ENCODE measurements at places on chromosomes 2 and 18.

DNA sequence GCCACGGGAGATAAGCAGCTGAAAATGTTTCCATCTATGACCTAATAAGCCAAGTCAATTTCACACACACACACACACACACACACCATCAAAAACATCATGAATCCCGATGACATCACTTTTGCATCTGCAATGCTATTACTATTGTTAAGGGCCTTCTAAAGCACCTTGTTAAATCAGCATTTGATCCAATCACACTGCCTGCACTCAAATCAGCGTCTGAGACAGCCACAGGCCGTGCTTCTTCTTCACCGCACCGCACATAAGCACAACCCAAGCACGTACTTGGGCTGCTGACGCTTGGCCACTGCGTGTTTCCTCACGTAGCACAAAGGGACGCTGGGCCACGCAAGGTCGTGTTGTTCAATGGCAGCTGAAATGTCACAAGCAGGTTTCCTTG is 15.8 kb upstream of the MTCL1 start:
- DNase-seq, result no peak

- DNase-seq, result no peak
Observed at GRCh38 chr2:156023229-156023869, 309.2 kb downstream of the NR4A2 start.

- DNase-seq, result no peak
Observed at GRCh38 chr18:62327977-62328376, 2.9 kb downstream of the TNFRSF11A start.

DNA sequence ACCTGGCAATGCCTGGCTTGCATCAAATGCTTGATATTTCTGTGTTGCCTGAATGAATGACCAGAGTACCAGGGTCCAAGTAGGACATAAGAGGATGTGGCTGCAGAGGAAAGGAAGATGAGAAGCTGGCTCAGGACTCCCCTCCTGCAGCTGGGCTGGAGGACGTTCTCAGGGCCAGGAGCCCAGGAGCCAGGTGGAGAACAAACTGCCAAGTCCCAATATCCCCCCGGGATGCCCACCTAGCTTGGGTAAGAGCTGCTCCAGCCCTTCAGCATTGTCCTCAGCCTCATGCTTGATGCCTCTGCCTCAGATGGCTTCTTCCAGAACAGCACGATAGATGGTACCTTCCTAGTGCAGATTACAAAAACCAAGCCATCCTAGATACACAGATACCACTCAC is 8.6 kb upstream of the ATP6V1B1 start:
- DNase-seq, result peak; percentile 64

DNA sequence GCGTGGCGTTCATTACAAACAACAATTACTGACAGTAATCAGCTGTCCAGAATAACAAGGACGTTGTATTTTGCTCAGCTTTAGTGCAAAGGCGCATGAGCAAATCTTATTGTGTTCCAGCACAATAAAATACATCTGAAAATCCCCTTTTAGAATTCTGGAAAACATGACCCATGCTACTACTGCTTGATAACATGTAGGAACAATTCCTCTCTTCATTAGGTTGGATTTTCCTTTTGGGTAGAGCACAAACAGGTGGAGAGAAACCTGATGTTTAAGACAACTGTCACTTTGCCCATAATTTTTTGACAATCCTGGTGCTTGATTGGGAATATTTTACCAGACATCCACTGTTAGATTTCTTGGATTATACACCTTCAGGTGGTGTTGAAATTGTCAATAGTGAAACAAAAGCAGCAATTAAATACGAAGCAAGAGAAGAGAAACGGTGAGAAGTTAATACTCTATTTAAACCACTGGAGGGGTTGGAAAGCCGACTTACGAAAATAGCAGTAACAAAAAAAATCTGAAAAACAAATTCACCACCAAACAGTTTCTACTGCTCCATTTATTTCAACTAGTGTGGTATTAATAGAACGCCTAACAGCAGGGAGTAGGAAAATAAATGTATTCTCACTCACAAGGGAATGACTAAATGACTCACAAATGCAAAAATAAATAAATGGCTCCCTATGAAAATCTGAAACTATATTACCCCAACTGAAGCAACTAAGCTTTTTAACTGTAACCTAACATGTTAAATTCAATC is 102.7 kb downstream of the CPO start:
- DNase-seq, result no peak

DNA sequence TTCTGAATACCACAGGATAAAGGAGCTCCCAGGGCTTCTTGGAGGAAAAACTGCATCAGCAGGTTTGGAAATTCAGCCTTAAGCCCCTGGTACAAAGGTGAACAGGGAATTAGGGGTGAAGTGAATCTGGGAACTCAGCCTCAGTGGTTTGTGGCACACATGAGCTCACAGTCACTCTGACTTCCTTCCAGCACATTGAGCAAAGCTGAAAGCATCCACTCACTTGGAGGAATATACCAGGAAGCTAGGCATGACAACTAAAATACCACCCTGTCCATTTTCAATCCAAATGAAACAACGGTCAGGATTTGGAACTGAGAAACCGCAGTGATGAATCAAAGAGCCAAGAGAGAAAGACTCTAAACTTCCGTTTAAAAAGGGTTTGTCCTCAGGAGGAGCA is 216.1 kb downstream of the ICOS start:
- no peak for DNase-seq

DNA sequence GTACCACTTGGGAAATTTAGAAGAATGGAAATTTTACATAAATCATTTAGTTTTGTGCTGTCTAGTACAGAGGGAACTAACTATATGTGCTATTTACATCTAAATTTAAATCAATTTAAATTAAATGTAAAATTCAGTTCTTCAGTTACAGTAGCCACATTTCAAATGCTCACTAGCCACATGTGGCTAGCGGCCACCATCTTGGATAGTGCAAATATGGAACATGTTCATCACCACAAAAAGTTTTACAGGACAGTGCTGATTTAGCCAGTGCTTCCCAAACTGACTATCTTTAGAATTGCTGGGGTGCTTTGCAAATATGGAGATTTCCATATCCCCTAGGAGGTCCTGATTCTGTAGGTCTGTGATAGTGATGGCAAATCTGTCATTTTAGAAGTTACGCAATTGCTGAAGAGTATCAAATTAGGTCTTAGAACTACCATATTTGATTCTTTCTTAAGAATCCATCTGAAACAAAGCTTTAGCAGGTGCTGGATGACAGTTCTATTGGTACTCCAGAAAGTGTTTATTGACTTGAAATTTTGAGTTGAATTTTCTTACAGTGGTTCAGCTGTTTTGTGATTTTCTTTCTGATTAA is 12.8 kb downstream of the EHBP1 start:
- DNase-seq, result no peak

DNA sequence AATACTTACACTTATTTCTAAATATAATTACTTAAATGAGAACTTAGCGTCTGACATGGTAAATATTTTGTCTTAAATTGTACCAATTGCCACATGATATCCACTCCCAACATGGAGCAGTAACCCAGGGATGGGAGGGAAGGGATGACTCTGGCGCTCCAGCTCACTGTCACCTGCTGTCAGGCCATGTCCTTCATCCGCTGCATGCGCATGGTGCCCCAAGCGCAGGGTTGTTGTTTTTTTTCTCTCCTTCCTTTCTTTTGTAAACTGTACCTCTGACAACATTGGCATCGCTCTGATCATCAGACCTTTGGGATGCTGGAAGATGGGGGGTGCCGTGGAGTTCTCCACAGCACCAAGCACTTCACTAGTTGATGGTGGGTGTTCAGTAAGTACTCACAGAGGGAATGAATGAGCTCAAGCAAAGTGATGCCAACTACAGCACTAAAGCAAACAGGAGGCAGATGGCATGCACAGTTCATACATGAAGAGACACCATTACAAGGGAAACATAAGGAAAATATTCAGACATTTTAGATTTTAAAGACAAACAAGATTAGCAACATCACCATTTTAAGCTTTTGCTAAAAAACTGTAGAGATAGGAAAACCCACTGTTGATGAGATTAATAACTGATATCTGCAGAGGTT is 247.8 kb downstream of the GBX2 start:
- peak; percentile 50 for DNase-seq

DNA sequence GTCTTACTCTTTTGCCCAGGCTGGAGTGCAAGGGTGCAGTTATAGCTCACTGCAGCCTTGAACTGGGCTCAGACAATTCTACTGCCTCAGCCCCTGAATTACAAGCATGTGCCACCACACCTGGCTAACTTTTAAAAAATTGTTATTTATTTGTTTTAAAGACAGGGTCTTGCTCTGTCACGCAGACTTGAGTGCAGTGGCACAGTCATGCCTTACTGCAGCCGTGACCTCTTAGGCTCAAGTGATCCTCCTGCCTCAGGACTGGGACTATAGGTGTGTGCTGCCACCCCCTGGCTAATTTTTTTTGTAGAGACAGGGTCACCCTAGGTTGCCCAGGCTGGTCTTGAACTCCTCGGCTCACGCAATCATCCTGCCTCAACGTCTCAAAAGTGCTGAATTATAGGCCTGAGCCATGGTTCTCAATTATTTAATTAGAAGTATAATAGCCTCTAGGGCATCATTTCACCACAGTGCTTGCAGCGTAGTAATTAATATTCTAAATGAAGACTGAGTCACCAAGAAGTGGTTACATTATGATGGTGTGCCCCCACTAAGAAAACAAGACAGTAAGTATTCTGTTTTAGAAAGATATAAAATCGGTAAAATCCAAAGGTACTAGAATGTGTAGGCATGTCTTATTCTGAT is 69.6 kb downstream of the EML4 start:
- DNase-seq, result no peak

GRCh38 chr2:170679607-170680079 is 35.5 kb upstream of the SP5 start:
- DNase-seq, result no peak

DNA sequence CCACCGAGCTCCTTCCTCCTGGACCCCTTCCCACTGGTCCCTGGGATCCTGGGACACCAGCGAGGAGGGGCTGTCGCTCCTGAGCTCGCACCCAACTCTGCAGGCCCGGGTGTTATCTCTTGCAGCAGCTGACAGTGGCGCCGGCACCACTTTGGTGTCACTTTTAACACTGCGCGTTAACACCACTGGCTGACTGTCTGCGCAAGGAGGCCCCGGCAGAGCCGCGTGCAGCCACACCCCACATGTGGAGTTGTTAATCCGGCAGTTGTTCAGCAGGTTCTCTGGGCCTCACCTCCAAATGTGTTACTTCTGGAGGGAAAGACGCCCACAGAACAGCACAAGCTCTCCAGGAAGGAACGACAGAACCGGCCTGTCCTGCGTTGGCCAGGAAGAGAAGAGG is 155.0 kb upstream of the GLI2 start:
- DNase-seq, result no peak

DNA sequence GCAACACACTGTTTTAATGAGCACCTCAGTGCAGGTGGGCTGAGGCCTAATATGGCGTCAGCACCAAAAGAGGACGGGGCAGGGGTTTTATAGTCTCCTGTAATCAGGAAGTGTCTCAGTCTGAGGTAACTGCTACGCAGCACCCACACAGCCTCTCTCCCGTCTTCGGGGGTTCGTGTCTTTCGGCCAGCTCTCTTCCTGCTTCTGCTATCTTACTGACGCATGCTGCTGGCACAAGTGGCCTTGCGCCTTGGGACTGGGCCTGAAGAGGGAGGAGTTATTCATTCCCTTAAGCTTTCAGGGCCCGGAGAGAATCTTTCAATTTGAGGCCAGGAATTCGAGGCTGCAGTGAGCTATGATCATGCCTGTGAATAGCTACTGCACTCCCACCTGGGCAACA is 14.5 kb upstream of the PAPOLG start:
- DNase-seq, result no peak

GRCh38 chr2:218743068-218743467 is 32.4 kb downstream of the TTLL4 start:
- DNase-seq, result no peak

GRCh38 chr18:23235860-23236259 is 100.6 kb downstream of the CABLES1 start:
- DNase-seq, result no peak

DNA sequence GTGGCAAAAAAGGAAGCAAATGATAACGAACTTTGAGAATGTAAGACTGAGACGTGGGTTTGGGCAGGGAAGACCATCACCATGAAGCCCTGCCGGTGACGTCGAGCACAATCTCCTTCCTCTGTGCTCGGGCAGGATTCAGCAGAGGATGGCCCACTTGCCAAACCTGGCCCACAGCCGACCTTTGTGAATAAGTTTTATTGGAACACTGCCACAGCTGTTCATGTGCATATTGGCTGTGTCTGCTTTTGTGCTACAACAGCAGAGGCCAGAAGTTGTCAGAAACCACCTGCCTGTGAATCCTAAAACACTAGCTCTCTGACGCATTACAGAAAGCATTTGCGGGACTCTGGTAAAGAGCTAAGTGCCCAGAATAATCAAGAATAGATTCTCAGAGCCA is 223.9 kb downstream of the MYT1L start:
- DNase-seq, result no peak

- DNase-seq, result no peak
Observed at GRCh38 chr18:48929941-48930713, 20.6 kb downstream of the SMAD7 start.

- DNase-seq, result no peak
Observed at GRCh38 chr2:76567478-76567877, 856.8 kb upstream of the GCFC2 start.

DNA sequence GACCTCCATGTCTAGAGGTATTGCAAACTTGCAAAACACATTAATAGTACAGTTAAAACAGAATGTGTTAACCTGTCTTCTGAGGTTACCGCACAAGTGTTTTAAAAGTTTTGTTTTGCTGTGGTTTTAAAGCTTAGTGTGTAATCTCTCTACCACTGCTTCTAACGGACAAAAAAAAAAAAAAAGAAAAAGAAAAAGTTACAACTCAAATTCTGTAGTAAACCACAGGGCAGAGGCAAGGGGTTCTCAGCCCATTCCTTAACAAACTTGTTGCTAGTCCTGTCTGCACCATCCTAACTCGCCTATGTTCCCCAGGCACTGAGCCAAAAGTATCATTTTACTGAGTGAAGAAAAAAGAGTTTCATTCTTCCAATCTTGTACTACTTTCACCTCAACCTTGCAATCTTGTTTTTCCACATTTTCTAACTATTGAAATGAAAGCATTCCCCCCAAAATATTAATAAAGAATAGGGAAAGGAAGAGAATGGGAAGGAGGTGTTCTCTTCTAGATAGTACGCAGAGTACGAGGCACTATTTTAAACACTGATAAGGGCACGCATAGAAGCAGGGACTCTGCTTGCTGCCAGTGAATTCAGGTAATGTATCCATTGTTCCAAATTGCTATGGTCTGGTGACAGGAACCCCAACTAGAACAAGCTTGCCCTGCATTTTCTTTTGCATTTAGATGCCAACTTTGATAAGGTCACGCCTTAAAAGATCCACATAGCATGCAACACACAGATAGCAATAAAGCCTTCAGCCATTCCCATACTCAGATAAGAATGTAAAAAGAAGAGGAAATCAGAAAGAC is 47.1 kb downstream of the IKZF2 start:
- no peak for DNase-seq

GRCh38 chr18:13606604-13607254 is 119.6 kb downstream of the FAM210A start:
- DNase-seq, result no peak

- no peak for DNase-seq
Observed at GRCh38 chr2:143729296-143729814, 600.1 kb downstream of the ARHGAP15 start.

All from lower leg skin (tissue), 4 donors.